ENCODE measurements at places on chromosomes 4 and X.

GRCh38 chrX:145524931-145525330 is 277.6 kb downstream of the SPANXN1 start:
- DNase-seq: no peak

- DNase-seq: peak; percentile 2
Measured at GRCh38 chr4:62670514-62670913, 1470.4 kb downstream of the ADGRL3 start.

GRCh38 chr4:6901669-6902317 is 7.8 kb upstream of the TBC1D14 start:
- no peak for DNase-seq

DNA sequence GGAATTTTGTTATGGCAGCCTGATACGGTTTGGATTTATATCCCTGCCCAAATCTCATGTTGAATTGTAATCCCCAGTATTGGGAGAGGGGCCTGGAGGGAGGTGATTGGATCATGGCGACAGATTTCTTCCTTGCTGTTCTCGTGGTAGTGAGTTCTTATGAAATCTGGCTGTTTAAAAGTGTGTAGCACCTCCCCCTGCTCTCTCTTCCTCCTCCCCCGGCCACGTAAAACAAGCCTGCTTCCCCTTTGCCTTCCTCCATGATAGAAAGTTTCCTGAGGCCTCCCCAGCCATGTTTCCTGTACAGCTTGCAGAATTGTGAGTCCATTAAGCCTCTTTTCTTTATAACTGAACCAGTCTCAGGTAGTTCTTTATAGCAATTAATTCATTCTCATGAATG is 37.9 kb downstream of the SUPT20HL2 start:
- DNase-seq: no peak

GRCh38 chr4:146238107-146238506 is 23.8 kb downstream of the REELD1 start:
- no peak for DNase-seq

DNA sequence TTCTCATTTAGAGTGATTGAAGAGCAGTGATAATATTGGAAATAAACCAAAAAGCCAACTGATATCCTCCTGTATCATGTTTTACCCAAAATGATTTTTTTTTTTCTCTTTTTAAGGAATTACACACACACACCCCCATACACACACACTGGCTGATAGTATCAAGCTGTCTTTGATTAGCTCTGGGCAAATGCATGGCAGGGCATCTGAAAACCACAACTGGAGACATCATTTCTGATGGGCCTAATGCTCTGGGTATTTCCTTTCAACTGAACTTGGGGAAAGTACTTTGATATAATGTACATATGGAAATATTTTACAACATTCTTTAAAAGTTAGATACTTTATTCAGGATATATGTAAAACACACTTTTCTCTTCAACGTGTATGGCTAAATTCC is 14.2 kb upstream of the OSTC start:
- DNase-seq: no peak

- no peak for DNase-seq
Measured at GRCh38 chr4:89164400-89164799, 53.1 kb downstream of the TIGD2 start.

DNA sequence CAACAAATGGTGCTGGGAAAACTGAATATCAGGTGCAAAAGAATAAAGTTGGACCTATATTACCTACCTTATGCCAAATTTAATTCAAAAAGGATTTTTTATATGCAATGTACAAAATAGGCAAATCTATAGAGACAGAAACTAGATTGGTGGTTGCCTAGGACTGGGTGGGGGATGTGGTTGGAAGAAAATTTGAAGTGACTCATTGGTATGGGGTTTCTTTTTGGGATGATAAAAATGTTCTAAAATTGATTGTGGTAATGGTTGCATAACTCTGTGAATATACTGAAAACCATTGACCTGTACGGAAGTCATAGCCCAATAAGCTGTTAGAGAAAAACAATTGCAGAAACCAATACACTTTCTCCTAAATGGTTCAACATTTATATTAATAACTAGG is 72.1 kb downstream of the COL4A5 start:
- DNase-seq: no peak

DNA sequence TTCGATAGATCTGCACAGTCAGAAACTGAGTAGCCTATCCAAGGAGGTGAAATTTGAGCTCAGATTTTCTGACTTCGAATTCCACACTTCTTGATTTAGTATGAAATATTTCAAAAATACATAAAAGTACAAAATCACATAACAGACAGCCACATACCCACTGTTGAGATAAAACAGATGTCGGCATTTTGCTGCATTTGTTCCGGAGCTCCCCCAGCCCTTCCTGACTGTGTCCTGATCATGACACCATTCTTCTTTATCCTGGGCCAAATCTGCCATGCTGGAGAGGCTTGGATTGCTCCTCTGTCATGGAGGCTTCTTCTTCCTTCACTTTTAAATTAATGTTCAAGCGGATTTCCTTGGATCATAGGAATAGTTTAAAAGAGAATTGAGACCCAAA is 124.2 kb upstream of the RBPJ start:
- no peak for DNase-seq

GRCh38 chrX:136779346-136779781 is 1.4 kb downstream of the ARHGEF6 start:
- DNase-seq: no peak

DNA sequence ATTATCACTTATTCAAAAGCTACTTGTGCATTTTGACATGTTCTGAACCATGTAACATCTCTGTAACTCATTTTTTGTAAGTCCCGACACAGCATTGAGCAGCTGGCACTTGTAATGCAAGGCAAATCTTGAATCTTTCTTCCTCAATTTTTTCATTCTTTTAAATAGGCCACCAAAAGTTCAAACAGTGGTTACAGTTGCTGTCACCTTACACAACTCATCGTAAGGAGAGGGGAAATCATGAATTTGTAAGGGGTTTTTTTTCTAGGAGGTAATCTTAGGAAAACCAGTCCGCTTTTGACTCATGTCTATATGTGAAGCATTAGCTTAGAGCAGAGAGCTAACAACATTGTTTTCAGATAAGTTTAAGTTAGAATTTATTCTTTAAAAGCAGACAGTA is 124.5 kb downstream of the PDLIM5 start:
- DNase-seq: no peak

DNA sequence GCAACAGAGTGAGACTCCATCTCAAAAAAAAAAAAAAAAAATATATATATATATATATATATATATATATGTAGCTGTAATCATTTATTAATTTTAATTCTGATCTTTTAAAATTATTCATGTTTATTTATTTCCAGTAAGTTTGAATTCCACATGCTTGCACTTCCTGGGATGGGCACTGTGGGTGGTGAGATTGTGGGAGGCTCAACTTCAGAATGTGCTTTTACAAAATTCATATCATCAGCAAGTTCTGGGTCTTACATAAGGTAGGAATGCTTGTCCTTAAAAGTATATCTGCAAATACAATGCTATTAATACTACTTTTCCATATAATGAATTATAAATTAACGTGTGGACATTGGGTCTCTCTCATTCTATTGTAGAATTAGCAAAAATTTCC is 156.5 kb downstream of the EMCN start:
- DNase-seq: no peak

- DNase-seq: no peak
Measured at GRCh38 chr4:103499094-103499493, 220.7 kb downstream of the TACR3 start.

DNA sequence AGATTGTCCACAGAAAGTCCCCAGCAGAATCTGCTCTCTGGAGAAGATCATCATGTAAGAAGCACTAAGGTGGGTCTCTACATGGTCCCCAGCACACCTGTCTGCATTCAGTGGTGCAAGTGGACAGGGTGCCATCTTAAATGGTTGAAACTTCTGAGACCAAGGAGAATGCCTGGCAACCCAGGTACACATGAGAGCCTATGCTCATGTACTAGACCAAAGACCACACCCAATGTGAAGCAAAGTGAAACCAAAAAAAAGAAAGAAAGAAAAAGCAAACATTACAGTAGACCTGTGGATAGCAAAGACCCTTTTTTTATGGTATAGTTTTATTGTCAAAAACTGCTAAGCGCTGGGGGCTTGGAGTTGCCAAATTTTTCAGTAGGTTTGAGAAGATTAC is 15.0 kb downstream of the CD40LG start:
- no peak for DNase-seq

GRCh38 chrX:138917781-138918180 is 206.3 kb upstream of the FGF13 start:
- DNase-seq: no peak

DNA sequence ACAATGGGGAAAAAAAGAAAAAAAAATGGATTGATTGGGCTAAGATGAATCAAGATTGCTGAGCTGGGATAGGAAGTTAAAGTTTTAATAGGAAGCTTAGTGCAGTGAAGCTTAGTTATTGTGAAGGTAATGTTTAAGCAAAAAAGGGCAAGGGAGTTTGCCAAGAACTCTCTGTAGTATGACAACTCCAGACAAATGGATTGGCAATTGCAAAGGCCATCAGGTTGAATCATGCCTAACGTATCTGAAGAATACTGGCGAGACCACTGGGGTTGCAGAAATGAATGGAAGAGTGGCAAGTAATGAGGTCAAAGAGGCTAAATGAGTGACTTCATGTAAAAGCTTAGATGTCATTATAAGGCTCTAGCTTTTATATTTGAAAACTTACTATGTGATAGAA is 1654.0 kb downstream of the PCDH7 start:
- DNase-seq: no peak

GRCh38 chr4:174503079-174503715 is 19.1 kb downstream of the HPGD start:
- DNase-seq: no peak

DNA sequence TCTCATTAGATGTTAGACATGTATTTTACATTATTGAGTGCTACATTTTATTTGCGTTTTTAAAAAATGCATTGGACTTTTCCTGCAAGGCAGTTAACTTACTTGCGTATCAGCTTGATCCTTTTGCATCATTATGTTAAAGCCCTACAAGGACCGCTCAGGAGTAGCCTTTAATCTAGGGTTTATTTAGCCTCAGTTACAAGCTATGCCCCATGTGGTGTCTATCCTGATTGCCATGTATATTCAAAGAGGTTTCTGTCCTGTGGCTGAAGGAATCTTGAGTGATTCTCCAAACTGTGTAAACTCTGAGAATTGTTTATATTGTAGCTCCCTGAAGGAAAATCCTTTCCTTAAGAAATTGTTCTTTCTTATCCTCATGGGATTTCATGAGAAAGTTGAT is 821.8 kb upstream of the AGA start:
- no peak for DNase-seq

GRCh38 chr4:159823743-159824142 is 720.9 kb downstream of the RAPGEF2 start:
- DNase-seq: no peak

- no peak for DNase-seq
Measured at GRCh38 chr4:68717999-68718398, 47.5 kb upstream of the UGT2B15 start.

DNA sequence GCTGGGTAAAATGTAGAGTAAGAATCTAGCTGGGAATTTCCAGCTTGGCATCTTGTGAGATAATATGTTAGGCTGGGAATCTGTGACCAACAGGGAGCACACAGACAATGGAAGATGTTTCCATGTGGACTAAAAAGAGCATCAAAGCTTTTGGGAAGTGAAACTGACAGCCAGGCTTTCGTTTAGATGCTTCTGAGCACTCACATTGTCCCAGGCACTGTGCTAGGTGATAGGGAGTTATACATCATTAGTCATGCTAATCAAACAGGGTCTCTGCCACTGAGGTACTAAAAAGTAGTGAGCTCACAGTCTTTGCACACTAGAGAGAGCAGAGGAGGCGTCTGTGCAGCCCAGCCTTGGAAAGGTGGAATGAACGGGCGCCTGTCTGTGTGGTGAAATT is 101.9 kb upstream of the SCOC start:
- no peak for DNase-seq

DNA sequence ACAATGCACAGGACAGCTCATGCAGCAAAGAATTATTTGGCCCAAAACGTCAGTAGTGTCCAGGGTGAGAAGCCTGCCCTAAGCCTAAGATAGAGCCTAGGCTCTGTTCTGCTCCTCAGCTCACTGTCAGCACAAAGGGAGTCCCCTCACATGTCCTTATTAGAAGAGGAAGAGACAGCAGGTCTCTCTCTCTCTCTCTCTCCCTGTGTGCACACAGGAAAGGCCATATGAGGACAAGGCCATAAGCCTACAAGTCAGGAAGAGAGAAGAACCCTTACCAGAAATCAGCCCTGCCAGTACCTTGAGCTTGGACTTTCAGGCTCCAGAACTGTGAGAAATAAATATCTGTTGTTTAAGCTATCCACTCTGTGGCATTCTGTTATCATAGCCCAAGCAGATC is 20.4 kb downstream of the FAM184B start:
- DNase-seq: no peak

Measured in forelimb muscle (tissue), 1 donor.